ENCODE measurements at places on chromosomes 16 and 17. TPM values are rescaled to one million over a fixed set of nuclear protein-coding genes. Genes with fewer than 3 reads are reported as not detected.

Gene PRDM7
- total RNA-seq: not detected

Gene TEKT5
- total RNA-seq: 1.6 TPM

Gene TMEM235
- total RNA-seq: not detected

Gene KRT32
- total RNA-seq: not detected

GRCh38 chr17:39623356-39623950 lies 3.3 kb upstream of the PPP1R1B start:
- peak; percentile 96 for DNase-seq

Gene SLC5A11
- total RNA-seq: 0.11 TPM

- no peak for DNase-seq
Measured at GRCh38 chr17:64778240-64779097, 116.4 kb upstream of the SMURF2 start.

- DNase-seq: peak; percentile 57
Measured at GRCh38 chr17:1783834-1784611, 22.2 kb downstream of the SERPINF1 start.

DNA sequence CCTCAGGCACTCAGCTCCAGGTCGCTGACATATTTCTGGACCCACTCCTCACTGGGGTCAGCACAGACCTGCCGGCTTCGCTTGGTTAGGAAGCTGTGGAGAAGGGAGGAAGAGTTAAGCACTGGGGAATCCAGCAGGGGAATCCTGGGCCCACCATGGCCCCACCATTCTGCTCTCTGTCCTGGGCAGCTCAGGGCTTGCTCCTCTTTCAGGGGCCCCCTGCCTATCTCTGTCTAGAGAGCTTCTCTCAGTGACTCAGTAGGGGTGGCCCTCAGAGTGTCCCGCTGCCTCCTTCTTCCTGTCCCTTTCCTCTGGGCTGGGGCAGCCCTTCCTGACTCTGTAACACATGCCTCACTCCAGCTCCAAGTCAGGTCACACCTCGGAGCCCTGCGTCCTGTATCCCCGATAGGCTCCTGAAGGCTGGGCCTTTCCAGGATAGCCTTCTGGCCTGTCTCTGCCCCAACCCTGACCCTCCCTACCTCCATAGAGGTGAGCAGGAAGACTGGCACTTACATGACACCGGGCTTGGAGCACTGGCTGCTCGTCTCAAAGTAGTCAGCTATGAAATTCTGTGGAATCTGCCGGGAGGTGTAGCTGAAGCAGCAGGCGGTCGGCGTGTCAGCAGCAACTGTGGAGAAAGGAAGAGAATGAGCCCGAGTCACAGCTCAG lies 1.1 kb downstream of the CCL3 start:
- DNase-seq: no peak

DNA sequence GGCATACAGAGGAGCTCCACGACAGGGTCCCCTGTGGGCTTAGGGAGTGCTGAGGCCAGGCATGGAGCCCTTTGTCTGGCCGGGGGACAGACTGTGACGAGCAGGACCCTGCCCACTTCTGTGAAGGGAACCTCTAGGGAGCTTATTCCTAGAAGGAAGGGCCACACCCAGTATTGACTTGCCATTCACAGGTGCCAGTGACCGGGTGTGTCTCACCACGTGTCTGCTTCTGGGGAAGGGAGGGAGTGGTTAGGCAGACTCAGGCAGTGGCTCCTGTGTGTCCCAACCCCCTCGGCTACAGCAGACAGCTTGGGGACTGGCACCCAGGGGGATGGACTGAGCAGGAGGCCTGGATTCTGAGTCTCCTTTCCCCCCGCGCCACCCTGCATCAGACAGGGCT lies 57.2 kb downstream of the SOCS1 start:
- no peak for DNase-seq

- peak; percentile 17 for DNase-seq
Measured at GRCh38 chr16:79404571-79404970, 196.0 kb downstream of the MAF start.

Gene WBP2
- total RNA-seq: 42.7 TPM

Gene KRT31
- not detected for total RNA-seq

- DNase-seq: no peak
Measured at GRCh38 chr17:64107500-64108236, 22.3 kb downstream of the ERN1 start.

Gene PRR35
- total RNA-seq: not detected

- peak; percentile 70 for DNase-seq
Measured at GRCh38 chr16:49556606-49557446, 183.2 kb downstream of the C16orf78 start.

Measured in Karpas-422 (cell line).